ENCODE measurements at places on chromosomes 7 and 10.

DNA sequence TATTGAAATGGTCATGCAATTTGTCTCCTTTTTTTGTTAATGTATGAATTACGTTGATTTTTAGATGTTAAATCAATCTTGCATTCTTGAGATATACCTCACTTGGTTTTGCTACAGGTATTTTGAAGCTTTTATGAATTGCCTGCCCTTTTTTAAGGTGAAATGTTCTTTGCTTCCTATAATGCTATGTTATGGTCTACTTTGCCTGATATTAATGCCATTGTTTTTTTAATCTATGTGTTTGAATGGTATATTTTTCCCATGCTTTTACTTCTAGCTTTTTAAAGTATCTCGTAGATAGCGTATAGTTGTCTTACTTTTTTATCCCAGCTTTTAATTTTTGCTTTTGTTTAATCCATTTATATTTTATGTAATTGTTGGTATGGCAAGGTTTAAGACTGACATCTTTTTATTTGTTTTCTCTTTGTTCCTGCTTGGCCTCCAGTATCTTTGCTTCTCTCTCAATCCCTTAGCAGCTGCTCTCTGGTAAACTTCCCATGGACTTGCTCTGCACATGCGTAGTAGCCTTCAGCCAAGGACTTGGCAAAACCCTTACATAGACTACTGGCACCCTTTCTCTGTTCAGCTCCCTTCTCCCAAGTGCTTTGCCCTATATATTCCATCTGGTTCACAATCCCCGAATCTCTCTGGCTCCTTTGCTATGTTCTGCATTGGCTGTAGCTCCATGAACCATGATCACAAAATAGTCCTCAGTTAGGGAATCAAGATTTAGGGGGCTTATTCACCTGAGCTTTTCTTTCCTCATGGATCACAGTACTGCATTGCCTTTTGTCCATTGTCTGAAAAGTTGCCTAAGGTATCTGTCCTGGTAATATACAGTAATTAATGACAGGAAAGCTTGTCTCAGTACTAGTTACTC, 8.4 kb downstream of the TRIM24 start:
- no peak for DNase-seq

DNA sequence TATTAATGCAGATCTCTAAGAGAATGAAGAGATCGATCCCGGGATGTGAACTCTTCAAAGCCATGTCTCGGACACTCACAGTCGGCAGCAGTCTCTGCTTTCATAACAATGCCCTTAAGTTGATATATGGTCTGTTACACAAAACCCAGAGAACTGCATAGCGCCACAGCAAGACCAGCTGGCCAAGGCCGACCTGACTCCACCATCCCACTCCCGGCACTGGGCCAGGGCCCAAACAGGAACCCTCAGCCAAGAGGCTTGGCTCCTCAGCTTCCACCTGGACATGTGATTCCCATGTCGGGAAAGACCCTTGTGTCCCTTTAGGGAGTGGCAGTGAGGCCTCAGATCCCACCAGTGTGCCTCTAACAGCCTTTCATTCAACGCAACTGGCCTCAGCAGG, 106.6 kb upstream of the RNF32 start:
- no peak for DNase-seq

GRCh38 chr7:22725585-22725984, 1.4 kb upstream of the IL6 start:
- DNase-seq, result no peak

- no peak for DNase-seq
Measured at GRCh38 chr10:36073796-36074345, 431.8 kb upstream of the FZD8 start.

DNA sequence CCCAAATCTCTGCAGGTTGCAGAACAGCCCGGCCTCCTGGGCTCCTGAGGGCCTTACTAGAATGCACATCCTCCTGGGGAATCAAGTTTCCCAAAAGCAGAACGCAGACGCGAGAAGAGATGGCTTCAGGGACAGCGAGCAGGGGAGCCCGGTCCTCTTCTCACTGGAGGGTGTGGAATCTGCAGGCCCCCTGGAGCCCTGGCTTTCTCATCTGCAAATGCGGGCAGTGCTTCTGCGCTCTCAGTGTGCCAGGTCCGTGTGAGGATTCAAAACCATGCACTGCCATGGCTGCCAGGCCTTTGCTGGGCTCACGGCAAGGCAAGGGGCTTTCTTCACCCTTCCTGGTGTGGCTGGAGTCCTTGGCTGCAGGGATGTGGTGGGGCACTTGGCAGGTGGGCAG, 330.9 kb upstream of the MKI67 start:
- DNase-seq, result no peak

DNA sequence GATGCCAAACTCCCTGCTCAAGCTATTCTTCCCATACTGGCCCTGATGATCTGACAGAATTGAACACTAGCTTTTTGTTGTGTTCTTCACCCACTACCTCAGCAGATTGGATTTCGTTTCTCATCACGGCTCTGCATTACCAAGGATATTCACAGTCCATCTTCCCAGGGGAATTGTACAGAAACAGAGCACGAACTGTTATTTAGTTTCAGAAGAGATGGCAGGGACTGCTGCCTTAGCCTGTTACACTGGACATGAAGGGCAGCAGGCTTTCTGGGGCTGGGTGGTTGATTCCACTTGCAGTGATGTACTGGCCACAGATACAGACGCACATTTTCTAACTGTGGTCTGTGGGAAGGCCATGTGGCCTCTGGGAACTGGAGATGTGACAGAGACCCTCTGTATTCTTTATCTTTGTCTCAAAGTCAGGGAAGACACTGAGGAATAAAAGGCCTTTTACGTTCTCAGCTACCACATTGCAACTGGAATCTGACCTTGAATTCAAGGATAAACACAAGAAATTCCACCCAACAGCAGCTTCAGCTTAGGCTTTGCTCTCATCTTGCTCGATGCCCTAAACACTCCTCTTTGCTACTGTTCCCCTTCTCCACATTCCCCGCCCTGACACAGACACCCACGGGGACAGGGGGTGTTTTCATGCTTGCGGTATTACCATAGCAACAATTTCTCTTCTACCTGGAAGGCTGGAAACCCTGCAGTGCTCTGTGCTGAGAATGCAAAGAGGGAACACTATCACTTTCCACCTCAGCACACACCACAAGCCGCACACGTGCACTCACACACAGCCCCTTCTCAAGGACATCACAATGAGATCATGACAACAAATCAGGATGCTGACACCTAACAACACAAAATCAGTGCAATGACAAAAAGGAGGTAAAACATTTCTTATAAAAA, 81.7 kb downstream of the RNF216 start:
- DNase-seq, result no peak

GRCh38 chr10:11687779-11688447, 54.3 kb upstream of the ECHDC3 start:
- DNase-seq, result no peak

DNA sequence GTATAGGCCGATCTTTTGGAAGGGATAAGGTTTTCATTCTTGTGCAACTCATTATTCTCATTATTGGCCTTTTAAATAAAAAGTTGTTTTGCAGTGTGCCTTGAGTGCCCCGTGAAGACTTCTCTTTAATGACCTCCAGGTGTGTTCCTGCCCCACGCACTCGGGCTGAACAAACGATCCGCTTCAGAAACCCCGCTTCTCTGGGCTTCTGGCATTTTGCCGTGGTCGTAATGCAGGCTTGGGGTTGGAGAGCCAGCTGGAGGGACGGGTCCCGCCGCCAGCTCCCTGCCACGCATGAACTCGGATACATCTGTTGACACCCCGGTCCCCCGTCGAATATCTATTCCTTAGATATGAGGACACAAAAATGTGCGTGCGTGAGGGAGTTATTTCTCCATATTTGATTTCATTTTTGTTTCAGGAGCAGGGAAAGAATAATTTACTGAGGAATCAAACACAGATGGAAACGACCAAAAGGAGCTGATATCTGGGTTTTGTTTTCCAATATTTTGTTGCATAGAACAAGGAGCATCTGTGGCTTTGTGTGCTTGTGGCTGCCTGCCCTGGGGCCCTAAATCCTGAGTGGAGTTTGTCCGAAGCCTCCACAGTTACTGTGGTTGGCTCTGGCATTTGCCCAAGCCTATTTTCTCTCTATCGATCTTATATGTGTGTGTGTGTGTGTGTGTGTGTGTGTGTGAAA, 17.0 kb upstream of the TTYH3 start:
- DNase-seq, result no peak

DNA sequence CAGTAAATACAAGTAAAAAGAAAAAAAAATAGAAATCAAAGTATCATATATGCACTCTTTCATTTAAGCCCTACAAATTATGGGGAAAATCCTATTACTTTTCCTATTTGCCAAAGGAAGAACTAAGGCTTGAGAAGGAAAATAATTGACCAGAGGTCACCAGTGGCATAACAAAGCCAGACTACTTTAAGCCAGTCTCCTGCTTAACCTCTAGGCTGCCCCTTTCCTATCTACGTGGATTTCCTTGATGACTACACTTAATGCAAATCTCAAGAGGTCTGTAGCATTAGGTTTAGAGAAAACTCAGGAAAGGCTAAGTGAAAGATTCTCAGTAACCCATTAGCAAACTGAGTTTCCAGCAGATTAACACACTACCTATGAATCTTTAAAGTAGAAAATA, 49.8 kb downstream of the TPK1 start:
- no peak for DNase-seq

- DNase-seq, result no peak
Measured at GRCh38 chr10:34049887-34050286, 715.4 kb upstream of the NRP1 start.

DNA sequence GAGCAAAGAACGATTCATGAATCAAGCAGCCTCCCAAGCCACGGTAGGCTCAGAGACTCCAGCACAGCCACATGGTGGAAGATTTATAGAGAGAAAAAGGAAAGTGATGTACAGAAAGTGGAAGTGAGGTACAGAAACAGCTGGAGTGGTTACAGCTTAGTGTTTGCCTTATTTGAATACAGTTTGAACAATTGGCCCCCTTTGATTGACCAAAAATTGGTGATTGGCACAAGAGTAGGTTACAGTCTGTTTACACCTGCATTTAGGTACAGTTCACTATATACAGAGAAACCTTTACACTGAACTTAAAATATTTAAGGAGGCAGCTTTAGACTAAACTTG, 136.4 kb upstream of the ASAH2 start:
- no peak for DNase-seq

- DNase-seq, result no peak
Measured at GRCh38 chr7:74482629-74483401, 29.1 kb downstream of the GTF2IRD1 start.

DNA sequence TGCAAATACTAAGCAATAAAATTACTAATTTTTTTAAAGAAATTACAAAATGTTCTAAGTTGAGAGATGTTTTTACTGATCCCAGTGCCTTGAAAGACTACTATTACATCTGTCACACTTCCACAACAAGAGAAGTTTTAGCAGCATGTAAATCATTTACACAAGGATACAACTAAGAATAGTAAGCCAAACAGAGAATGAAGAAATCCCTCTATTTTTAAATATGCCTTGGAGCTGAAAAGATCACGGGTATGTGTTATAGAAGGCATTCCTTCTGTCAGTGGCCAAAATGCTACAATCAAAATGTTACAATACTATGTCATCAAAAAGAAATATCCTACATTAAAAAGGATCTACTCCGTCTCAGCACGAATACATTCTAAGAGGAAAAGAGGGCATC, 52.6 kb downstream of the LARP4B start:
- no peak for DNase-seq

GRCh38 chr7:52311886-52312285, 723.5 kb upstream of the POM121L12 start:
- DNase-seq, result no peak

- no peak for DNase-seq
Measured at GRCh38 chr7:143846692-143847091, 55.3 kb downstream of the TCAF1 start.

GRCh38 chr7:32515890-32516550, 20.7 kb downstream of the AVL9 start:
- DNase-seq, result no peak

DNA sequence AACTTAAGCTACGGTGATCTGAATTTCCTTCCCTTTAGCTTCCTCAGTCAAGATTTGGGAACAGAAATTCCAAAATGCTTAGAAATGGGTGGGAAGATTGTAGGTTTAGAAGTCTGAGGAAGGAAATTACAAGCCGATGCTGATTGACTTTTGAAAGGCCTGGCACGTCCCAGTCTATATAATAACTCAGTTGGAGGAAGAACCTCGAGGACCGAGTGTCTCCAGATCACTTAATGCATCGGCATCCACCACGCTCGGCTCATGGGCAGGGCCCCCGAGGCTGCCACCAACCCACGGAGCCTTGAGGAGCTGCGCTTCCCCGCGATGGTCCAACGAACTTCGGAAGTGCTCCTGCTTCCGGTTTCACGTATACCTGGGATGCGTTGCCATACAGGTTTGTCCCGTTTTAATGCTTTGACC, 10.4 kb upstream of the SP8 start:
- DNase-seq, result no peak

DNA sequence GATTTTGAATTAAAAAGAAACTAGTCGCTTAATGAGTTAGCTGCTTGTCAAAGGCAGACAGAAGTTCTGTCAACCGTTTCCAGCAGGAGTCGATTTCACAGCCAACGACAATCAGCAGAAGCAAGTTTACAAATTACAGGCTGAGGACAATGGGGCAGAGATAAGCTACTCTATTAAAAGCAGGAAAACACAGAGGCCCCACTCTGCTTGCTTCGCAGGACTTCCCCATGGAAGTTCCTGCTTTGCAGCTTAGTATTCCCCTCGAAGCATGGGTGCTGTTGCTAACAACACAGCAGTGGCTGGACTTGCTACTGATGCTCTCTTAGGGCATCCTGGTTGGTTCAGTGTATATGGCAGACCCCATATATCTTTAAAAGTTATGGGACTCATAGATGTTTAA, 50.8 kb upstream of the KLF6 start:
- DNase-seq, result no peak

DNA sequence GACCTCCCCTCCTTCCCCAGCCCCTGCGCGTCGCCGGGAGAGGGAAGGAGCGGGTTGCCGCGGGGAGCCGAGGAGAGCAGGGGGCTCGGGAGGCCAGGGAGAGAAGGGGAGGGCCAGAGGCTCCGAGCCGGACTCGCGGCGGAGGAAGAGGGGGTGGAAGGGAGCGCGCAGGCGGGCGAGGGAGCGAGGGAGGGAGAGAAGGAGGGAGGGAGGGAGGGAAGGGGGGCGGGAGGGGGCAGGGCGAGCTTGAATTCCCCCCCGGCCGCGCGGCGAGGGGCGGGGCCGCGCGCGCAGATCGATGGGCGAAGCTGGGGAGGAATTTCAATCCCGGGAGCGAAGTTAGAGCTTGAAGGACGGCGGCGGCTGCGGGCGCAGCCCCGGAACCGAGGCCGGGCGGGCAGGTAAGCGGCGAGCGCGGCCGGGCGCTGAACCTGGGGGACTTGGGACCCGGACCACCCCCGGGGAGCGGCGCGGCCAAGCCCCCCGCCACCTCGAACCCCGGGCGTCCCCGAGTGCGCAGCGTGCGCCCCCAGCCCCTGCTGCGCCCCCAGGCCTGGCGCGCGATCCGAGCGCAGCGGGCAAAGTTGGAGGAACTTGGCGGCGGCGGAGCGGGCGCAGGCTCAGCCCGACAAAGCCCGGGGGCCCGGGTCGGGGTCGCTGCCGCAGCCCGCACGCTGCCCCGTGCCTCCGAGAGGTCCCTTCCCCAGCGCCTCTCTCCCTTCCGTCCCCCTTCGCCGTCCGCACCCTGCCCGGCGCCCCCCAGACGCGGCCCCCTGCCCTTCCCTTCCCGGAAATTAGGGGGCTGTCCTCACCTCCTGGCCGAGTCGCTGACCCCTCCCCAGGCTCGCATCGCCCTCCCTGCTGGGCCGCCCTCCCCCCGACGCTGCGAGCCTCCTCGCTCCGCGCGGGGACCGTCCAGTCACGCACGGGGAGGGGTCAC, at the start of gene ELFN1:
Gene ELFN1 (plus strand): TSS at position 324 of the 940 bp plus-strand sequence. CDS start 74,320 bp downstream, outside the sequence.
- DNase-seq, result no peak

- DNase-seq, result no peak
Measured at GRCh38 chr7:12754179-12754578, 66.7 kb downstream of the ARL4A start.
